ENCODE measurements at places on chromosomes 2 and 18. TPM values are rescaled to one million over a fixed set of nuclear protein-coding genes. Genes with fewer than 3 reads are reported as not detected.
A peak's percentile ranks its signal among the peaks of the same experiment; 100 is the strongest.

The CTAGE1 gene
- not detected for polyA plus RNA-seq

The PTH2R gene
- not detected for polyA plus RNA-seq

The CD8B2 gene
- not detected for polyA plus RNA-seq

The SDC1 gene
- 32.5 TPM for polyA plus RNA-seq

The MGAT5 gene
- polyA plus RNA-seq = 4.4 TPM

The DSEL gene
- 0.93 TPM for polyA plus RNA-seq

The CD302 gene
- 8.5 TPM for polyA plus RNA-seq

- DNase-seq = no peak
Measured at GRCh38 chr18:63102941-63103744, 216.4 kb downstream of the BCL2 start.

DNA sequence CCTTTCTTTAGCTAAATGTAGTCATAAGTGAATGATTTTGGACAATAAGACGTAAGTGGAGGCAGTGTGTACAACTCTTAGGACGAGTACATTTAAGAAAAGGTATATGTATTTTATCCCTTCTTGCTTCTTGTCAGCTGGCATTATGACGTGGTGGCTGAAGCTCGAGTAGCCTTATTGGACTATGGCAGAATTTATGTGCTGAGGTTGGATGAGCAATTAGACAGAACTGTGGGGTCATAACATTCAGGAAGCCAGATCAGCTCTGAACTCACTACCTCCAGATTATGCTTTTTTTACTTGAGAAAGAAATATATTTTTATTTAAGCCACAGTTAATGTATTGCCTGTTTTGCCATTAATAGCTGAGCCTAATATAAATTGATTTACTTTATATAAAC lies 661.5 kb downstream of the ERBB4 start:
- no peak for DNase-seq

- peak; percentile 45 for DNase-seq
Measured at GRCh38 chr2:56474412-56475158, 290.8 kb downstream of the CCDC85A start.

The SRD5A2 gene
- not detected for polyA plus RNA-seq

The EPB41L3 gene
- 7.9 TPM for polyA plus RNA-seq

GRCh38 chr2:174561283-174561971 lies 36.2 kb downstream of the WIPF1 start:
- DNase-seq = peak; percentile 89
